ENCODE measurements at places on chromosomes 7 and 10.

- DNase-seq: no peak
These were observed 596.7 kb upstream of the LRRTM3 start for GRCh38 chr10:66329147-66329546.

DNA sequence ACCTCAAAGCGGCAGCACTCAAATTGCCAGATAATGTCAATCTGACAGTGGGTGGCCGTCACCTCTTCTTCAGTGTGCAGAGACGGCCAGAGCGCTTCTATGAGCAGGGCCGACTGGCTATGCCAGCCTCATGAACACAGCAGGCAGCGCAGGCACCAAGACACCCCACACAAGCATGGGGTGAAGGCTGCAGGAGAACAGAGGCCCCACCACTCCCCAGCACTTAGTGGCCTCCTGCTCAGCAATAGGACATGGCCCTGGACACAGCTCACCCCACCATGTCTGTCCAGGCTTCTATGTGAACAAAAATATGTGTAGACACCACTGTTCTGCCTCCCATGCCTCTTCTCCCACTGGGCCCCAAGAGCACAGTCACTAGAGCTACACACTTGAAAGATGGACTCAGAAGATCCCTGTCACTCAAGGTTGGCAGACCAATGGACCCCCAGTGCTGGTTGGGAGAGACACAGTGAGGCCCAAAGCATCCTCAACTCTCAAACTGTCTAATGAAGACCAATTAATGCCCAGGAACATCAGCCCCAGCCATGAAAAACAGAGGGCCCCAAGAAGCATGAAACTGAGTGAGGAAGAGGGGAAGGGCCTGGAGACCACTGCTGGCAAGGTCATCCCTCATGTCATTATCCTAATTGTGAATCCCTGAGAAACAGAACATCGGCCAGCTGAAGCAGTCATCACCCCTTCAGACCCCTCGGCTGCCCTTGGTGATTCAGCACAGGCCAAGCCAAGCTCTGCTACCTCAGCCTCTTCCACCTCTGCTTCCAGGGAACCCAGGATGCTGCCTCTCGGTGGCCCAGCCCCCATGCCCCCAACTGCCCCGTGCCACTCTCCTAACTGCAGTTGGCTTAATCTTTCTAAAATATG, 77.7 kb downstream of the GRID1 start:
- DNase-seq: no peak

DNA sequence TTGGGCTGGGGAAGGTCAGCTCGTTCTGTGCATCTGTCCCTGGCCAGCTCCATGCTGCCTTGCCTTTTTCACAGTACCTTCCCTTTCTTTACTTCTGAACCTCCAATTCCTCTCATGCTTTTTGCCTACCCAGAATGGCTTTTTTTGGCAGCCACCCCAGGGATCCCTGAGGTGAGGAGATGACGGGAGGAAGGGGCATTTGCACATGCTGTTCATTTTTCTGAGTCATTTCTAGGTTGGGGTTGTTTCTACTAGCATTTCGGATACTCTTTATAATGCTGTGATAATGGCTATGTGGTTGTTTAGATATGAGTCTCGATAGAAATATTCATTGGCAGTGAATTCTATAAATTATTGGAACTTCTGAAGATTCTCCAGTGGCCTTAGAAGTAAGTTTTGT, 415.1 kb upstream of the FZD8 start:
- DNase-seq: no peak

DNA sequence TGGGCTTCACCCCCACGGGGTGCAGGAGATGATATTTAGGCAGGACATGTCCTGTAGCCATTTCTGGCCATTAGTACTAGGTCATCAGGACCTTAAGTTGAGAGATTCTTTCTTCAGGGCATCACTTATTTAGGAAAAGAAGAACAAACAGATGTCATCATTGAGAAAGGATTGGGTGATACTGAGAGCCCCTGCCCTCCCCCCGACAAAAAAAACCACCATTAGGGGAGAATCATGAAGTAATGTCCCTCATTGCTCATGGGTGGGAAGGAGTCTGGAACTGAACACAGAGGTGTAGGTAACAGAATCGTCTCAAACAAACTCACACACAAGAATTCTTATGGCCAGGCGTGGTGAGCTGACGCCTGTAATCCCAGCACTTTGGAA, 6.4 kb upstream of the ORAI2 start:
- no peak for DNase-seq

GRCh38 chr10:98956576-98957260, 278.9 kb downstream of the HPSE2 start:
- DNase-seq: no peak

DNA sequence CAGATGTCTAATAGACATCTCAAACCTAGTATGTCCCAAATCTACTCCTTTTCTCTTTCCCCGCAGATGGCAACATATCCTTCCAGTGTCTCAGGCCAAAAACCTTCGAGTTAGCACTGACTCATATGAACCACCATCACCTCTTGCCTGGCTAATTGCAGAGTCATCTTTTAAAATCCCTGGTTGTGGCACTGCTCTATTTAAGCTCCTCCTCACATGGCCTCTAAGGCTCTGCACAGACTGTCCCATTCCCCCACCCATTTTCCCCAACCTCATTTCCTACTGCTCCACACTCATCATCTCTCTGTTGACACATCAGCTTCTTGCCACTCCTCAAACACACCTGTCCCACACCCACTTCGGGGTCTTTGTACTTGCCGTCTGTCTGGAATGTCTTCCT, 16.8 kb upstream of the HBP1 start:
- DNase-seq: no peak

GRCh38 chr10:71086439-71087080, 125.8 kb upstream of the UNC5B start:
- no peak for DNase-seq

DNA sequence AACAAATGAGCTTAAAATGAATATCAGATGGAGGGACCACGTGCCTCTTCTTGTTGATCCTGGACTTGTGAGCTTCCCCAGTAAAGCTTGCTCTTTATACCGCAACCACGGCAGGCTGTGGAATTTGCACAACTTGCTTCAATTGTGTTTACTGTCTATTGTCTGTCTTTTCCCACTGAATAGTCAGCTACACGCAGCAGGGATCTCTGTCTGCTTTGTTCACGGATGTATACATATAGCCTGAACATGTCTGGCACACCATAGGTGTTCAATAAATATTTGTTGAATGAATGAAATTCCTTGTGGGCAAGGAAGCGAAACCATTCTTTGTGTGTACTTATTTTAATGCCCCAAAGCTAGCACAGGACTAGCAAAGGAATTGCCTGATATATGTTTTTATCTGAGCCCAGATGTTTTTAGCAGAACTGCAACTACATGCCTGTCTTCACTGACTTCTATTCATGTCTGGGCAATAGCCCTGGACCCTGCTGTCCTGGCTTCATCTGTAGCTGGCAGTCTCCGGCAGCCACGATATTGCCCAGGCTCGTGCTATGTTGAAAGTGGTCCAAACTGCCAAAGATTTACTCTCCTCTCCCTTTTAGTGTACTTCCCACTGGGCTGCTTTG, 29.9 kb upstream of the IFRD1 start:
- no peak for DNase-seq

DNA sequence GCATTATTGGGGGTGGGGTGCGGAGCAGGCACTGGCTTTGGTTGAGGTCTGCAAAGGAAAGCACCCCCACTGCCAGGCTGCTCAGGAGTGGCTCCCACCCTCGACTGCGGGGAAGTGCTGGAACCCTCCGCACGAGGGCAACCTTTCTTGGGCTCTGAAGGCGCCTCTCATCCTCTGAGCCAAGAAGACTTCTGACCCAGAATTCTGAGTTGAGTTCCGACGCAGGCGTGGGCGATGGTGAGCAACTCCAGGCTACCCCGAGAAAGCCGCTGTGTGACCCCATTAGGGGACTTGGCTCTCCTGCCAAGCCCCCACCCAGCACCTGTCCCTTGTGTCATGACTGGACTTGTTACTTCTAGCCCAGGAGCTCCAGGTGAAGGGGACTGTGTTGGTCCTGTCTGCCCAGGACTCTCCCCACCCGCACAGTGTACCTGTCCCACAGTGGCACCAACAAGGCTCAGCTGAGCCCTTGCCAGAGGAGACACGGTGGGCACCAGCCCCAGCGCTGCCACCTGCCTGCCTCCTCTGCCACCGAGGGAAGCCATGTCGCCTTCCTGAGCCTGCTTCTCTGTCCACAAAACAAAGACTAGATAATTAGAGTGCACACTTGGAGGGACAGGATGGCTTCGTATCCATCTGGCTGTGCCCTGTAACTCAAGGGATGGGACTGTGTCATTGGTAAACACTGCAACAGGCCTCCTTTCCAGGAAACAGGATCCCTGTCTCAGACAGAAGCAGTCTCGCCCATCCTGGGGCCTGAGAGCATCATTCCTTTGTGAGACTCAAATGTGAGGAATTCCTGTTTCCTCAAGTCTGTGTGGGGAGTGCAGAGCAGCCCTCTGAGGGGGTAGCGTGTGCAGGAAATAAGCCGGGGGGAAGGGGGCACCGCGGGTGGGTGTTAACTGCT, 128.8 kb downstream of the LHPP start:
- no peak for DNase-seq

- DNase-seq: no peak
These were observed 76.3 kb downstream of the DKK1 start for GRCh38 chr10:52390388-52390787.

DNA sequence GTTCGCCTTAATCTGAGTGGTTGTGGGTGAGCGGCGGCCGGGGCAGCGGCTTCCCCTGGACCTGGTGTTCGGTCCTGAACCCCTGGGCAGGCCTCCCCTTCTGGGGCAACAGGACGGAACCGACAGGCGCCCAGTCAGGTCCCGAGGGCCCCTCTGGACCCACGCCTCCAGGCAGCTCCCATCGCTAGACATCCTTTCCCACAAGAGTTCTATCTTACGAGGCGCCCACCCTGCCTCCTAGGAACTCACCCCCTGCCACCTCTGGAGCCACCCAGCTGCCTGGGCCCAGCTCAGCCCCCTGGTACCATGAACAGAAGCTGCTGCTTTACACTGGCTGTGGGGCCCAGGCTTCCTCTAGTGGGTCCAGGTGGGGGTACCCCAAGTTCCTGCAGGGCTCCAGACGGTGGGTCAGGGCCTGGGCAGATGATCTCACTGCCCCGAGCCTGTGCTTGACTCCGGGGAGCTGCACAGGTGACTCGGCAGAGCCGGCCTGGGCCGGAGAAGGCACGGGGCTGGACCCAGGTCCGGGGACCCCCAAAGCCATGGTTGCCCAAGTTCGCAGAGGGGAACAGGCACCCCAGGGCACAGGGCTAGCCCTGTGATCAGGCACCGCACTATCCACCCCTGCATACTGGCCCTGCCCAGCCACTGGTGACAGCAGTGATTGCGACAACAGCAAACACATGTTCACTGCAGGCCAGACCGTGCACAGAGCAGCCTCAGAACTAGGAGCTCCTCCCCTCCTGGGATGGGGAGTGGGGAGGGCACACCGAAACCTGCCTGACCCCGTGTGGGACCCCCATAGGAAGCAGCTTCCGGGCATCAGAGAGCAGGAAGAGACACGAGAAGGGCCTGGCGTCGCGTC, 180.3 kb downstream of the ELFN1 start:
- DNase-seq: no peak

- no peak for DNase-seq
These were observed 106.8 kb upstream of the APBB1IP start for GRCh38 chr10:26331371-26331770.

- DNase-seq: no peak
These were observed 132.3 kb upstream of the CDK1 start for GRCh38 chr10:60645980-60646379.

DNA sequence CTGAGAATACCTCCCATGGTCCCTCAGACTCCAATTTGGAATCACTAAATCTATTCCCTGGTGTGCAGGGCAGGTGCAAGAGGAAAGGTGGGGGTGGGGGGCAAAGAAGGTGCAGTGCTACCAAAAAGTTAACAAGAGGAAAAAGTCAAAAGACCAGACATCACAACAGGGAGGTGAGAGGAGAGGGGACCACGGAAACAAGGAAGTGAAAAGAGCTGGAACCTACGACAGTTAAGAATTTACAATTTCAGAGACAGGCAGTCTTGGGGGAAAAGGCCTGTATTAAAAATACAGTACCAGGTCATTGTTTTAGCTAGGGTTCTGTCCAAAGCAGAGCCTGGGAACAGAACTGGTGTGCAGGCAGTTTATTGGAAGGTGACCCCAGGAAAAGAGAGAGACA, 14.6 kb downstream of the ITGB1 start:
- no peak for DNase-seq

DNA sequence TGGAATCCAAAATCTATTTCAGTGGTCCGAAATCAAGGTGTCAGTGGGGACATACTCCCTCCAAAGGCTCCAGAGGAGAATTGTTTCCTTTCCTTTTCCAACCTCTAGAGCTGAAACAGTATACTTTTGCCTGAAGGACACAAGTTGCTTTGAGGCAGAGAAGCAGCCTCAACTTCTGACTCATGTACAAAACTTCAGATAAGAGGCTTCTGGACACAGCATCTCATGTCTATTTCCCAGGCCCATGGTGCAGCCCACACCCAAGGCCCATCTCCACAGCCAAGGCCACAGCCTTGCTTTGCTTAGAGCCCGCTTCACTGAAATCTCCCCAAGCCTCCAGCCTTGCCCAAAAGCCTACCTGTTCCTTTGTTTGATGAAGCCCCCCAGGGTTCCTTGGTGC, 68.9 kb downstream of the ZNF467 start:
- no peak for DNase-seq

GRCh38 chr7:153061910-153062528, 302.5 kb downstream of the ACTR3B start:
- DNase-seq: no peak

Data from C1 segment of cervical spinal cord (tissue), 14 donors.